ENCODE measurements at places on chromosomes 1 and 21.

DNA sequence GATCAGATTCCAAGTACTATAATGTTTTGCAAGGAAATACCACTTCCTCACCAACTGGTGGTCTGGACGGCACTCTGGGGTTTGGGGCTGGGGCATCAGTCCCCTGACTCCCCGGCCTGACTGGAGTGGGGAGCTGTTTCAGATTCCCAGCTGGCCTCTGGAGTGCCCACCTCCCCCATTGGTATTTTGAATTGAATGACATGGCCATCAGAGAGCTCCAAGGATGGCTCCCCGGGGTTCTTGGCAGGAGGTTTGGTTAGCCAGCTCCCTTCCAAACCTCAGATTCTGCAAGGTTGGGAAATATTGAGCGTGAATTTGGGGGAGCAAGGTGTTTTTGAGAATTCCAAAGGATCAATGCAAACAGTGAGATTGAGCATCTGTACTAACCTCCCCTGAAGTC is 2.2 kb upstream of the INAVA start:
- no peak for DNase-seq

- DNase-seq = no peak
Observed at GRCh38 chr1:214300149-214300780, 19.3 kb downstream of the SMYD2 start.

DNA sequence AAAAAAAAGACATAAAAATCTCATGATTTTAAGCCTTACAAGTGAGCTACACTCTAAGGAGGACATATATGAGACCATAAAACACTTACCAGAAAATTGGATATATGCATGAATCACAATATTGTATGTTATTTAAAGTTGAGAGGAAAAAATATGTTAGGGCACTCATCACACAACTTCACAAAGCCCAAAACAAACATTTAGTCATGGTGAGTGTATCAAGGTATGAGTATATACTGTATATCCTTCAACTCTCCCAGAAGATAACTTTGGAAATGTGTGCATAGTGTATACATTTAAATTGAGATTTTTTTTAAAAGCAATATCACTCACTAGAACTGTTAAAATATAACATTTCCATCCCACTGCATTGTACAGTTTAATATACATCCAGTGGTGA is 259.3 kb downstream of the SRGAP2C start:
- DNase-seq = no peak

DNA sequence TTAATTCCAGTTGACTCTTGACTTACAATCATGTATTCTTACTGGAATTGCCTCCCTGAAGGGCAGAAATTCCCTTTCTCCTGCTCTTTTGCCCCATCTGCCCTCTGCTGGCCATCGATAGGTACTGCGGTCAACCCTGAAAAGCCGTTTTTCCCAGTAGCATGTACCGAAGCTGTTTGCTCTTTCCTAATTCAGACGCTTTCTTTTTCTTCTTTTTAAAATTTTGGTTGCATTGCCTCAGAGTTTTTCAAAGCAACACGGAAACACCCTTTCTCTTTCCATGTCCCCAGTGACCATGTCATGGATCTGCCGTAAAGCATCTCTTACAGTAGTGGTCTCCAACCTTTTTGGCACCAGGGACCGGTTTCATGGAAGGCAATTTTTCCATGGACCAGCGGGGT is 164.2 kb upstream of the C1orf21 start:
- DNase-seq = no peak

- DNase-seq = no peak
Observed at GRCh38 chr1:98903261-98903660, 101.4 kb downstream of the PLPPR5 start.

GRCh38 chr1:201153474-201154388 is 543 bp downstream of the TMEM9 start:
- DNase-seq = no peak

- DNase-seq = no peak
Observed at GRCh38 chr1:42335809-42336518, 929 bp upstream of the FOXJ3 start.

DNA sequence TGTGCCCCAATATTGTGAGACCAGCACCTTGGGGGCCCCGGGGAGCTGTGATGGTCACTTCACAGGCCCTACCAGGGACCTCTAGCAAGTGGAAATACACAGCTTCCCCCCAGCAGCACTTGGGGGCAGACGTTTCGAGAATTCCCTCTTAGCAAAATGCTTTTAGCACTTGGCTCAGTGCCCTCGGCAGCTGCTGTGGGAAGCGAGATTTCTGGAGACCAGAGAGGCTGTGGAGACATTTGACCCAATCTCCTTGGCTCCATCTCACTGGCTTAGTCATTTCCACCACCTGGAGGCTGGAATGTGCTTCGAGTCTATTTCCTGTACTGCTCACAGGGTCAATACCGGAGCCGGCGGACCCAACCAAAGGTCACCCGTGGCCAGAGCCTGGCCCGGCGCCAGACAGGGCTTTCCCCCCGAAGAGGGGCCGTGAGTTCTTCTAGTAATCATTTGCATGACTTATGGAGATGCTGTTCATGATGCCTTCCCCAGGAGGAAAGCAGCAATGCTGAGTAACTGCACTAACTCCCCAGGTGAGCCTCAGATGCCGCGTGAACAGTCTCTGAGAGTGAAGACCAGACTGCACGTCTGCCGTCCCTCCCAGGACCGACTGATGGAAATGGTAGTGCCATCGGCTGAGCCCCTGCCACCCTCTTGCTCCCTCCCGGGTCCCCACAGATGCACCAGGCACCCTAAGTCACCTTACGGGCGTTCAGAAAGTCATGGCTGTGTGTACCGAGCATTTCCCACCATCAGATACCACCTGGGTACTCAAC is 4.4 kb upstream of the C2CD2 start:
- no peak for DNase-seq

- DNase-seq = no peak
Observed at GRCh38 chr1:92886886-92887419, 55.1 kb downstream of the RPL5 start.

DNA sequence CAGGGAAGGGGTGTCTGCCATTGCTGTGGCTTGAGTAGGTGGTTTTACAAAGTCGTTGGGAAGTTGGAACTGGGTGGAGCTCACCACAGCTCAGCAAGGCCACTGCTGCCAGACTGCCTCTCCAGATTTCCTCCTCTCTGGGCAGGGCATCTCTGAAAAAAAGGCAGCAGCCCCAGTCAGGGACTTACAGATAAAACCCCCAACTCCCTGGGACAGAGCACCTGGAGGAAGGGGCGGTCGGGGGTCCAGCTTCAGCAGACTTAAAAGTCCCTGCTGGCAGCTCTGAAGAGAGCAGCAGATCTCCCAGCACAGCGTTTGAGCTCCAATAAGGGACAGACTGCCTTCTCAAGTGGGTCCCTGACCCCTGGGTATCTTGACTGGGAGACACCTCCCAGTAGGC is 124.2 kb downstream of the LHX8 start:
- DNase-seq = no peak

- no peak for DNase-seq
Observed at GRCh38 chr1:223620297-223620897, 45.1 kb downstream of the CAPN8 start.

- no peak for DNase-seq
Observed at GRCh38 chr1:97728436-97728835, 192.4 kb downstream of the DPYD start.

- no peak for DNase-seq
Observed at GRCh38 chr1:166170075-166170474, 3.3 kb upstream of the FAM78B start.

DNA sequence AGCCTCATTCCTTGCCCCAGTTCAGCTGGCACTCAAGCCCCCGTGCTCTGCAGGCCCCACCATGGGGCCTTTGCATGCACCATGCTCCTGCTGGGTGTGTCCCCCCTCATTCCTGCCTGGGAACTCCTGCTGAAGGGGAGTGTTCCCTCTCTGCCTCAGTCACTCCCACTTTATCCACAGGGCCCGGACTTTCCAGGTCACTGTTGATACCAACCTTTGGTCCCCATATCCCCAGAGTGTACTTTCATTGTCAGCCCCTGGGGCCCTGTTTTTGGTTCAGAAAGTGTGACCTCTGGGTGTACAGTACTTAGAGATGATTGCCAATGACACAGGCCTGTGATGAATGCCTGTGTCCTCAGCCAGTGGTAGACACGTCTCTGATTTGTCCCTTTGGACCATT is 2.9 kb downstream of the TTC22 start:
- DNase-seq = no peak

- peak; percentile 32 for DNase-seq
Observed at GRCh38 chr1:19209439-19209989, 552 bp downstream of the UBR4 start.

DNA sequence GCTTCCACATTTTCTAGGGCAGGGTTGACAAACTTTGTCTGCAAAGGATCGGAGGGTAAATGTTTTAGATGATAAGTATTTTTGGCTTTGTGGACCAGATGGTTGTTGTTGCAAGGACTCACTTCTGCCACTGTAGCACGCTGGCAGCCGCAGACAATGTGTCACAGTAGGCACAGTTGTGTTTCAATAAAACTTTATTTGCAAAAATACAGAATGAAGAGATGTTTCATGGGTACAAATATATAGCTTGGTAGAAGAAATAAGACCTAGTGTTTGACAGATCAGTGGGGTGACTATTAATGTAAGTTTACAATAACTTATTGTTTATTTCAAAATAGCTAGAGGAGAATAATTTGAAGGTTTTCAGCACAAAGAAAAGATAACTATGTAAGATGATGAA is 127.8 kb downstream of the GRIK3 start:
- DNase-seq = no peak

DNA sequence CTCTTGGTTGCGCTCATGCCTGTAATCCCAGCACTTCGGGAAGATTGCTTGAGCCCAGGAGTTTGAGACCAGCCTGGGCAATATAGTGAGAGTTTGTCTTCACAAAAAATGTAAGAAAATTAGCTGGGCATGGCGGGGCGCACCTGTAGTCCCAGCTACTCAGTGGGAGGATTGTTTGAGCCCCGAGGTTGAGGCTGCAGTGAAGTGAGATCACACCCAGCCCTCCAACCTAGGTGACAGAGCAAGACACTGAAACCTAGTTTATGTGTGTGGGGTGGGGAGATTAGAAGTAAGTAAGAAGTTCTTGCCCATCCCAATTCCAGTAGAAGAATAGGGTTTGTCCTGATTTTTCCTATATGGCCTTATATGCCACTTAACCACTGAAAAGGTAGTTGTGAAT is 2.0 kb downstream of the RPL5 start:
- no peak for DNase-seq

GRCh38 chr1:24970926-24971875 is 41.1 kb upstream of the RUNX3 start:
- no peak for DNase-seq

DNA sequence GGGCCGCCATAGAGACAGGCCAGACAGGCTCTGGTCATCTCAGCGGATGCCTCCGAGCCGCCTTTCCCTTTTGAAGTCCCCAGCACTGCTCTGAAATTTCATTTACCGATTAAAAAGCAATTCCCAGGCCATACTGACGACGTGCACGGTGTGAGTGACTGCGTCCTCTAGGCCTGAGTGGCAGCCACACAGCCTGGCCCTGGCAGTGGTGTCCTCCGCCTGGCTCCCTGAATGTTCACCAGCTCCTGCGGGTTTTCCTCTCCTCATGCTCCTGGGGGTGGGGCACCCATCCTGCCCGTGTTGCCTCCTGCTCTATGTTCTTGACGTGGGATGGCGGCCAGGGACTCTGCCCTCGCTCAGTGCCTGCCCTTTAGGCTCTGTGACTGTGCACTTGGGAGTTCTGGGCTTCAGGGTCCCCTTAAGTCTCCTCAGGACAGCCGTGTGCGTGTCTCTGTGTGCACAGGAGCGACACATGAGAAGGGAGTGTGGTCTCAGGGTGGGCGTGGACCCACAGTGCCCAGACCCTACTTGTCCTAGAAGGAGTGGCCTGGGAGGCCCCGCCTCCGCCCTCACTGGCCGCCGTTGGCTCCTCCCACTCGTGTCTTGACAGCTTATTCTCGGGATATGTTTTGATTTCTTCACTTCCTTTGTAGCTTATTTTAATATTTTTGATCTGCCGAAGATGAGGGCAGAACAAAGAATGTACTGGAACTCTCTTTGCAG is 3.6 kb downstream of the SKI start:
- DNase-seq = no peak

DNA sequence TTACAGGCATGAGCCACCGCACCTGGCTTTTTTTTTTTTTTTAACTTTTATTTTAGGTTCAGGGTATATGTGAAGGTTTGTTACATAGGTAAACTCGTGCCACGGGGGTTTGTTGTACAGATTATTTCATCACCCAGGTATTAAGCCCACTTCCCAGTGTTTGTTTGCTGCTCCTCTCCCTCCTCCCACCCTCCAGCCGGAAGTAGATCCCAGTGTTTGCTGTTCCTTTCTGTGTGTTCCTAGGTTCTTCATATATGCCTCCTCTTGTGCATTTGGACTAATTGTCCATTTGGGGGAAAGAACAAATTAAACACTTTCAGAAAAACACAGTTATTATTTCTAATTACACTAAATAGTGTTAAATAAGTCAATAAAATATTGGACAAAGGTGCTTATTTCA is 1.1 kb upstream of the SLC2A7 start:
- no peak for DNase-seq

- no peak for DNase-seq
Observed at GRCh38 chr21:39022466-39022862, 160.8 kb downstream of the PSMG1 start.

GRCh38 chr1:90748668-90749067 is 31.6 kb upstream of the BARHL2 start:
- DNase-seq = no peak

GRCh38 chr1:161480381-161481035 is 24.7 kb upstream of the FCGR2A start:
- DNase-seq = no peak

GRCh38 chr21:42806509-42807140 is 72.7 kb downstream of the WDR4 start:
- no peak for DNase-seq

DNA sequence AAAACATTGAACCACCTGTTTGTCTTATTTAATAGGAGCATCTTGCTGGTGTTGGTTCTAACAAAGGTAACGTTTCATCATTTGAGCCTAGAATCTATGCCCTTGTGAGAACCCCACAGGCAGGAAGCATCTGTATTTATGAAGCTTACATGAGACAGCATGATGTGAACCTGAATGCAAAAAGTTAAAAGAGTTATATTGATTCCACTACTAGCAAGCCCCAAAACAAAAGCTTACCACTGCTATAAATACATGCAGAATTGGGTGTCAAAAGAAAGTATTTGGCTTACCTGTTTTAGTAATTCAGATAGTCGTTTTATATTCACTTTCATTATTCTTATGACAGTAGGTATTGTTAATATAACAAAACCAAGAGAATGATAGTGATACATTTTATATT is 301.2 kb upstream of the ADGRL2 start:
- DNase-seq = no peak

DNA sequence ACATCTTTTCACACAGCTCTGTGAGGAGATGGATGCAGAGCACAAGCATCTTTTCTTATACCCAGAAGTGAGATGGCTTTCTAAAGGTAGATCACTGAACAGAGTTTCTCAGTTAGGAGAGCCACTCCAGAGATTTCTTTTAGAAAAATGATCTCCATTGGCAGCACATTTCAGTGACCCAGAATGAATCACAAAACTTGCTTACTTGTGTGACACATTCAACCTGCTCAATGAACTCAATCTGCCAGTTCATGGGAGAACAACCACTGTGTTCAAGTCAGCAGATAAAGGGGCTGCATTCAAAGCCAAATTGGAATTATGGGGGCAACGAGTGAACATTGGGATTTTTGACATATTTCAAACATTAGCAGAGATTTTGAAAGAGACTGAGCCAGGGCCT is 78.3 kb downstream of the UCHL5 start:
- no peak for DNase-seq

GRCh38 chr1:170168265-170168664 is 22.5 kb downstream of the NTMT2 start:
- DNase-seq = no peak

- DNase-seq = no peak
Observed at GRCh38 chr1:229093238-229093540, 177.7 kb upstream of the RAB4A start.

Measured in stimulated activated CD4-positive, alpha-beta T cell treated with anti-CD3 and anti-CD28 coated beads, Interleukin-1b, Interleukin-23, amount 100 ng/mL, for 1 hour (primary cell).